NCI-H1436 (cell line): ENCODE measurements at places on chromosomes 12 and 14.

- no peak for DNase-seq
Measured at GRCh38 chr14:87014856-87015255, 978.1 kb downstream of the GALC start.

- DNase-seq = no peak
Measured at GRCh38 chr12:52916216-52916615, 11.3 kb upstream of the KRT8 start.

DNA sequence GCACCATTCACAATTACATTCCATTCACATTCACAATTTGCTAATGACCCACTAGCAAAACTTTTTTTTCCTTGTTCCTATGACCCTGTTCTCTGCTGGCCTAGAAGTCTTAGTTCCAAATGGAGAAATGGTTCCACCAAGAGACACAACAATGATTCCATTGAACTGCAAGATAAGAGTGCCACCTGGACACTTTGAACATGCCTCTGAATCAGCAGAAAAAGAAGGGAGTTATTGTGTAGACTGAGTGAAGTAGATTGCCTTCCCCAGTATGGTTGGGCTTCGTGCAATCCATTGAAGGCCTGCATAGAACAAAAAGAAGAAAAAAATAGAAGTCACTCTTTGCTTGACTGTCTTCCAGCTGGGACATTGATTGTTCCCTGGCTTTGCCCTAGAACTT is 133.8 kb upstream of the PMCH start:
- no peak for DNase-seq

GRCh38 chr14:70073924-70074566 is 114.7 kb downstream of the SLC8A3 start:
- DNase-seq = peak; percentile 50

GRCh38 chr14:68740788-68741476 is 51.9 kb downstream of the ZFP36L1 start:
- no peak for DNase-seq

DNA sequence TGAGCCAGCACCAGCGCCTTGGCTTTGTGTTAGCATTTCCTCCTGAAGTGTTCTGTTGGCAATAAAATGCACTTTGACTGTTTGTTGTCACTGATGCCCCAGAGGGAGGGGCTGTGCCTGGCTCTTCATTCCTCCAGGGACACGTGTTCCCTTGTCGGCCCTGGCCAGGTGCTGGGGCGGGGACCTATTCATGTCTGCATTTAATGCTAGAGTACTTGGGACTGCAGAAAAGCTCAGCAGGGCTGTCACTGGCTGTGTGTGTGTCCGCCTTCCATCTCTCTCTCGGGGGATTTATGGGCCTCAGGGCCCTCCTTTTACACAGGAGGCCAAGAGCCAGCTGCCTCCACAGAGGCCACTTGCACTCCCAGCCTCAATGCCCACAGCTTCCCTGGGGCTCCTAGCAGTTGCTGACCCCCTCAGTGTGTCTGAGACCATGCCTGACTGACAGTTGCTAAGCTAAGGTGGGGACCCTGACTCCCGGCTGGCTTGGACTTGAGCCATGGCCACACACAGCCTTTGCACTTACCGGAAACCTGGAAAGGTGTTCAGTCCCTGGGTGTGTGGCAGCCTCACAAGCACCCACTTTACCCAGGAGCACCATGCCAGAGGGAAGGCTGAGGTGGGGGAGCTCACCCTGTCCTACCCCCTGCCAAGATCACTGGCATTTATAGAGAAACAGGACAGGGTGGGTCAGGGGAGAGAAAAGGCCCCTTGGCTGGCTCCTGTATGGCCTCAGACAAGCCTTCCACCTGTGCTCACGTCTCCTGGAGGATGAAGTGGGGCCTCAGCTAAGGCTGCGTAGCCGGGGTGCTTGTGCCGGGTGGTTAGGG is 27.8 kb downstream of the HIP1R start:
- peak; percentile 70 for DNase-seq

GRCh38 chr12:3250576-3250975 is 173.4 kb downstream of the TSPAN9 start:
- DNase-seq = no peak

DNA sequence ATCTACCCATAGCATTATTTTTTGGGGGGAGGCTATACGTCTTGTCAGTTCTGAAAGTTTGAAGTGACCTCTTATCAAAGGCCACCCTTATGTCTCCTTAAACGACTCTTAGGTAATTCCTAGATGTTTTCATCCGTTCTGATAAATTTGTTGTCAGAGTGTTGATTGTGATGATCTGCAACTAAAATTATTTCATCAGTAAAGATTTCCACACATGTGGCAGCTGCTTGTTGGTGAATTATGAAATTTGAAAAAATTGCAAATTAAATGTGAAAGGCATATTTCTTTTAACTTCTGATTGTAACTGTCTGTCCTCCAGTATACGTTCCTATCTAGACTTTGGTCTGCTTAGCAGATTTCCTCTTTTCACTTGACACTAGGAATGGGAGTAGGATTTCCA is 1.4 kb downstream of the ADIPOR2 start:
- no peak for DNase-seq

DNA sequence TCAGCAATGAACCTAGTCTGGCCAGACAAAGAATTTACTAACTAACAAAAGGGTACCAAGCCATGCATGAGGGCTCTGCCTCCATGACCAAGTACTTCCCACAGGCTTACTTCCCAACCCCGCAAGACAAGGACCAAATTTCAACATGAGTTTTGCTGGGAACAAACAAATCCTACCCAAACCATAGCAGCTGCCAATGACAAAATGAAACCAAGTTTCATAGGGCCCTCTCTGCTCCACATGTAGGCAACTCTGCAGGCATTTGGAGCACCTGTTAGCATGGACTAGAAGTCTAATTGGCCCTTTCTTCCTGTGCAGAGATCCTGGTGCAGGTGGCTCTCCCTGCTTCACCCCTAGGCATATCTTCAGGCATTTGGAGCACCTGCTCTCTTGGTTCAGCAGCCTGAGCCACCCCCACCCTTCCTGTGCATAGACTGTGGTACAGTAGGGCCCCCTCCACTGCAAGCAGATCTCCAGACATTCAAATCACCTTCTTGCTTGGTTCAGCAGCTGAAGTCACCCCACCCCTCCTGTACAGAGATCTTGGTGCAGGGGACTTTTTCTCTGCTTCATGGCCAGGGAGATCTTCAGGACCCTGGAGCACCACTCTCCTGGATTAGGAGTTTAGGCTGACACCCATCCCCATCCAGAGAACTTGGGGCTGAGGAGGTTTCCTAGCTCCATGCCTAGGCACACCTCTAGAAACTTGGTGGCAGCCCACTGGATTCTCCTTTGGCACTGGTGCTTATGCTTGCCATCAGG is 308.7 kb downstream of the RPAP3 start:
- DNase-seq = no peak

DNA sequence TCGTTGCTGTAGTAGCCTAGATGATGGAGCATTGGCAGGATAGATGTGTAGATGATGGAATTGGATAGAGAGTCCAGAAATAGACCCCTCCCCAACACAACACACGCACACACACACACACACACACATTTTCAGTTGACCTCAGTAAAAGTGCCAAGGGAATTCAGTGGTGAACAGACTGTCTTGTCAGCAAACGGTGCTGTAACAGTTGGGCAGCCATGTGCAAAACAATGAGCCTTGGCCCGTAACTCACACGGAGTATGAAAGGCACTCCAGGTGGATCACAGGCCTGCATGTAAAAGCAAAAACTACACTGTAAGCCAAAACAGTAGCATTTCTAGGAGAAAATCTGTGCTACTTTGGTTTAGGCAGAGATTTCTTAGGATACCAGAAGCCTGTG is 87.8 kb downstream of the DDX51 start:
- no peak for DNase-seq

GRCh38 chr14:102230481-102231210 is 74.3 kb downstream of the MOK start:
- DNase-seq = no peak

DNA sequence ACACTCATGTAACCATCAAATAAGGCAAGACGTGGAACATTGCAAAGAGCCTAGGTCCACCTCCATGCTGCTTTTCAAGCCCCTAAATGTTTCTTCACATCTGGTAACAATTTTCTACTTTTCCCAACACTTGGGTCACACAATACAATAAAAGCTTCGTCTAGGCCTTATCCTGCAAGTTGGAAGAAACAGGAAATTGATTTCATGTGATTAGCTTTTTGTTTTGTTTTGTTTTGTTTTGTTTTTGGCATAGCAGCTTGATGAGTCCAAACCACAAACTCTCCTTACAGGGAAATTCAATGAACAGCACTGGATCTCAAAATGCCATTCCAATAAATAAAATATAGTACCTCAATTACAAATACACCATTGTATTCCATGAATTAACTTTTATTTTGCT is 19.3 kb downstream of the TAS2R50 start:
- no peak for DNase-seq

DNA sequence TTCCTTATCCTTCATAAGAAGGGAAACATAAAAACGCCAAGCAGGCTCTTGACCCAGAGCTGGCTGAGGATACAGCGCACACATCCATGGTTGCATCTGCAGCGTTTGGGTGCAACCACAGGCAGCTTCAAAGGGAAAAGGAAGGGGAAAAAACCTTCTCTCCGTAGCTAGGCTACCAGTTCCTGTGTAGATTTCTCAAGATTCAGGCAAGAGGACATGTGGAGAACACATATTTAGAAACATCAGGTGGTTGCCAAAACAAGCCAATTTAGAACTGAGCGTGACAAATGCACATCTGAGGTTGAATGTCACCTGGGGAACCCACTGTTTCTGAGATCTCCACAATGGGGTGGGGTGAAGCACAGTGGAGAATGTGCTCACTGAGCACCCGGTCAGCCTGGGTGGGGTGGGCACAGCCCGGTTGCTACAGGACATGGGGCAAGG is 78.3 kb upstream of the BDKRB2 start:
- no peak for DNase-seq

GRCh38 chr12:124532331-124532750 is 35.1 kb downstream of the NCOR2 start:
- no peak for DNase-seq

DNA sequence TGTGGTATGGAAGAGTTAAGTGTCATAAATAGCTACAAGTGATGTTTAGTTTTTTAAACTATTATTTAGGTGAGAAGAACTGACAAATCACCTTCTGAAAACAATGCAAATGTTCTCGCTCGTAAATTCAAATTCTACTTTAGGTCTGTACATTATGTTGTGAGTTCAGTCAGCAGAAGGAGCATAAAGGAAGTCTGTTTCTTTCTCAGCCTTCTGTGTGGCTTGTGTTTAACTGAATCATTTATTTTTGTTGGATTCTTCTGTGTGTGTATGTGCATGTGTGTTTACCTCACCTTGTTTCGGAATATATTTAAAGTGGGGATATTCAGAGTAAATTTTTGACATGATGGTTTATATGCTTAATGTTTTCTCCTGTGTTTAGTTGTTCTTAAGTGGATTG is 285.9 kb downstream of the TMTC2 start:
- DNase-seq = no peak

GRCh38 chr12:63843254-63843720 is 1.2 kb upstream of the SRGAP1 start:
- DNase-seq = no peak

- no peak for DNase-seq
Measured at GRCh38 chr12:21773806-21774205, 700 bp downstream of the KCNJ8 start.

DNA sequence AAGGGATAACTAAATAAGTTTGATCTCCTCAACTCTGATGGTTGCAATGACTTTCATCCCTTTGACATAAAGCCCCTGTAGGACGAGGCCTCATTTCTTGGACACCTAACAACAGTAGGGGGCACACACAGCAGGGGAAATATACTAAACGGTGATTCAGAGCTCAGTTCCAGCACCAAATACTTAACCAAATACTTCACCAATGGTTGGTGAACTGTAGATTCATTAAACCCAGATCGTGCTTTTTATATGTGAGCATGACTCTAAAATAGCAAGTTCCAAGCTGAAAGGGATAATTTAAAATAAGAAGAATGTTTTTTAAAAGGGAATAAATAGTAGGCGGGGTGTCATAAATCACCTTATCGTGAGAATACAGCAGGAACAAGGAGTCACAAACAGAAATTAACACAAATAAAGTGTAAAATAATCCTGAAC is 53.2 kb downstream of the ATG2B start:
- no peak for DNase-seq

- no peak for DNase-seq
Measured at GRCh38 chr12:105018776-105019175, 32.7 kb downstream of the NOPCHAP1 start.

- DNase-seq = no peak
Measured at GRCh38 chr14:58966997-58967396, 221.5 kb upstream of the DAAM1 start.

GRCh38 chr12:55965941-55966407 is at the start of gene PMEL:
Gene PMEL (minus strand): TSS chr12:55966042. CDS start chr12:55966011, 31 bp downstream.
- DNase-seq = no peak

- DNase-seq = no peak
Measured at GRCh38 chr12:92036771-92037453, 108.7 kb downstream of the BTG1 start.

- no peak for DNase-seq
Measured at GRCh38 chr14:33016613-33017012, 77.9 kb downstream of the NPAS3 start.

DNA sequence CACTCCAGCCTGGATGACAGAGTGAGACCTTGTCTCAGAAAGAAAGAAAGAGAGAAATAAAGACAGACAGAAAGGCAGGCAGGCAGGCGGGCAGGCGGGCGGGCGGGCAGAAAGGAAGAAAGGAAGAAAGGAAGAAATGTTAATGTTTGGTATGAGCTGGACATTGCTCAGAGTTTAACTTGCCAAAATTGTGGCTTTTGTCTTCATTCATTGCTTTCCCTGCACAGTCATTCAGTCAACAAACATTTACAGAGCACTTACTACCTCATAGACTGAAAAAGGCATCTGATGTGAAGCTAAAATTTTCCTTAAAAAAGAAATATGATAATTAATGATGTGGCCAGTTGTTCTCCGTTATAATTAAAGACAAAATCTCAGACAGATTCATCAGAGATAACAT is 247.1 kb downstream of the SPTSSA start:
- no peak for DNase-seq

GRCh38 chr12:121507245-121507644 is 73.6 kb downstream of the KDM2B start:
- no peak for DNase-seq

DNA sequence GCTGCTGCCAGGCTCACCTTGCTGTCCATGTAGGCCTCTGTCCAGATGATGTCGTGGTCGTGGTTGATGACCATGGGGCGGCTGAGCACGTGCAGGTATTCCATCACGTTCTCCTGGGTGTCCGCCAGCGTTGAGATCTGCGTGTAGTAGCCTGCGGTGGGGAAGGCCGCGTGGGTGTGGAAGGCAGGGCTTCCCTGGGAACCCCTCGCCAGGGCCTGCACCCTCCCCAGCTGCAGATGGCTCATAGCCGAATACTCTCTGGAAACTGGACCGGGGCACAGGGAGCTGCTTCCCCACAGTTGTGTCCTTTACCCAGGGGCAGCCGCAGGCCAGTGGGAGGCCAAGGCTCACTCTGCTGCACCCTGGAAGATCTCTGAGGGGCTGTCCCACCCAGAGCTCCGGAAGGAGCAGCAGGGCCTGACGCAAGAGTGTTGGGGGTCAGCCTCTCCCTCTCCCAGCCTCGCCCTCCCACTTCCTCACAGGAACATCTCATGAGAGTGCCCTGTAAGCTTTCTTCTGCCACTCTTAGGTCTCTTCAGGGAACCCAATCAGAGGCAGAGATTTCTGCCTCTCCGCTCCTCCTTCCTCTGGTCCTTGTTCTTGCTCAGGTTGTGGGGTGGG is 35.5 kb downstream of the CACNA2D4 start:
- no peak for DNase-seq

GRCh38 chr12:62813031-62813829 is 121.7 kb downstream of the PPM1H start:
- DNase-seq = peak; percentile 4

- DNase-seq = no peak
Measured at GRCh38 chr14:69587389-69587788, 12.7 kb upstream of the CCDC177 start.

- no peak for DNase-seq
Measured at GRCh38 chr14:56868660-56869059, 58.4 kb upstream of the OTX2 start.
